ENCODE measurements at places on chromosomes 3 and 15. TPM values are rescaled to one million over a fixed set of nuclear protein-coding genes. Genes with fewer than 3 reads are reported as not detected.

- DNase-seq = no peak
Measured at GRCh38 chr15:67680641-67681040, 138.1 kb downstream of the MAP2K5 start.

GRCh38 chr3:41653571-41654239, 308.2 kb downstream of the ULK4 start:
- no peak for DNase-seq

DNA sequence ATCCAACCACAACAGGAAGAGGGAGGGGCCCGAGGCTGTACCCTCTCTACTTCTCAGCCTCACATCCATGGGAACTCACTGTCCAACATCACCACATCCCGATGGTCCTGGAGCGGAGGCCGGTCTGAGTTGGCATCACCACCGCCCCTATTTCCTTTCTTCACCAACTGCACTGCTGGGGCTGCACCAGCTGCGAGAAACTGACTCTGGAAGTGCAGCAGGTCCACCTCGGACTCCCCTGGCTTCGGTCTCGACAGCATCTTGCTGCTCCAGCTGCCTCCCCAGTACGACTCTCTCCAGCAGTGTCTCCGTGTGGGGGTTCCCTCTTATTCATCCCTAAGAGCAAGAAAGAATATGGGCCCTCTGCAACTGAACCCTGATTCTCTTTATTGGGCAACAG, 7.2 kb downstream of the RPAP1 start:
- no peak for DNase-seq

GRCh38 chr3:170178651-170179050, 2.9 kb downstream of the PHC3 start:
- peak; percentile 44 for DNase-seq

DNA sequence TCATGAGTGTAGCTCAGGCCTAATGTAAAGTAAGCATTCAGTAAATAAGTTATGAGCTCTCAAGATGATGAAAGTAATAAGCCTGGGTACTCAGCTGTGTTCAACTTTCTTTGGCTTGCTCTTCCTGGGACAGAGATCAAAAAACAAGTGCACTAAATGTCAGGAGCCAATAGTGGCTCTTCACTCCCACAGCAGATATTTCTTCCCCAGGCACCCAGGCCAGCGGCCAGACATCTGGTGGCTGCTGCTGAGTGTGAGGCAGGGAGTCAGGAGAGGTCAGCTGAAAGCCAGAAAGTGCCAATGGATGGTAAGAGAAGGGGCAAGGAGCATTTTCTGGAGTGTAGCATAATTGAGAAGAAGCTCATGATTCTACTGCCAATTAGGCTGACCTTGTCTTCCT, 18.2 kb upstream of the ITGA11 start:
- DNase-seq = no peak

DNA sequence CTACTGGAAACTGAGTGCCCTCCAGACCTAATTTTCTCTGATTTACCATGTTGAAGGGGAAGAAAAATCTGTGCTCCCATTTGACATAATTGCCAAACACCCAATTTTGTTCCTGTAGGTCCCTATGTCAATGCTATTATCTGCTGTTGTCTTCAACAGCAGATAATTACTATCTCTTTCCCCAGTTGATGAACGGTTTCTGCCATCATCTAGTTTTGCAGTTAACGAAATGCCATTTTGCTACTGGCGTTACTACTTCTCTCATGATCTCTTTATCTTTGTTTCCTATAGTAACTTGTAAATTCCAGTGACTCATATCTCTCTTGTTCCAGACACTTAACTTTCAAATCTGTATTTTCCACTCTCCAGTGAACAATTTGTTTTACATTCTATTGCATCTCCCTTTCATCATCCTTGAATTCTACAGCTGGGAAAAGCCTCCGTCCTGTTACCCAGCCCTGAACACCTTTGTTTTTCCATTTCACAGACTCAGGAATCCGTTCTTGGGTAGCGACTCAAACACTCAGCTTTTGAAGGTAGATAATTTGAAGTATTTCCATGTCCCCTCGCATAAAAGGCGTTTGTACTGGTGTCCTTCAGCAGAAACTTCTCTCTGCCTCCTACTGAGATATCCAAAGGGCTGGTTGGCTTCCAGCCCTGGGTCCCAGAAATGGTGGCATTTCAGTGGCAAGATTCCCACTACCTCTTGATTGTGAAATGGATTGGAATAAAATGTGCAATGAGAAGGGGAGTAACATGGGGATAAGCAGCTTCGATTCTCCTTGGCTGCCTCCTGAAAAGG, 111.7 kb downstream of the FOXB1 start:
- no peak for DNase-seq

DNA sequence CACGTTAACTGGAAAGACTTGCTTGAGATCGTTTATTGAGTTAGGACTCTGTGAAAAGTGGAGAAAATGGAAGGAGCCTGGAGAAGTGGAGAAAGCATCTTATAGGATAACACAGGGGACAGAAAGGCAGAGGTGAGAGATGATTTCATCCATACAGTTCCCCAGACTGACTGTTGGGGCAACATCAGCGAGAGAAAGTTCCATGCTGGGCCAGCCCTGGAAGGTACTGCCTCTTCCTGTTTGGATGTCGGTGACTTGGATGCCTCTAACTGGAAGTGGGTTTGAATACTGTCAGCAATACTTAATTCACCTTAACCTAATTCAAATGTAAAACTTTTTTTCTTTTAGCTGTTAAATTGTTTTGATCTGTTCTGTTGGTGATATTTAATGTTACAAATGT, 32.3 kb downstream of the ATP13A5 start:
- no peak for DNase-seq

- no peak for DNase-seq
Measured at GRCh38 chr3:65422154-65422553, 616.6 kb downstream of the MAGI1 start.

- DNase-seq = no peak
Measured at GRCh38 chr3:130779031-130779430, 32.4 kb upstream of the PIK3R4 start.

- no peak for DNase-seq
Measured at GRCh38 chr3:102098130-102098885, 249.0 kb downstream of the NFKBIZ start.

- DNase-seq = peak; percentile 54
Measured at GRCh38 chr15:58611731-58612676, 137.5 kb downstream of the ADAM10 start.

- DNase-seq = no peak
Measured at GRCh38 chr3:47772788-47773187, 8.9 kb downstream of the SMARCC1 start.

- DNase-seq = no peak
Measured at GRCh38 chr3:8156138-8156537, 345.5 kb upstream of the LMCD1 start.

DNA sequence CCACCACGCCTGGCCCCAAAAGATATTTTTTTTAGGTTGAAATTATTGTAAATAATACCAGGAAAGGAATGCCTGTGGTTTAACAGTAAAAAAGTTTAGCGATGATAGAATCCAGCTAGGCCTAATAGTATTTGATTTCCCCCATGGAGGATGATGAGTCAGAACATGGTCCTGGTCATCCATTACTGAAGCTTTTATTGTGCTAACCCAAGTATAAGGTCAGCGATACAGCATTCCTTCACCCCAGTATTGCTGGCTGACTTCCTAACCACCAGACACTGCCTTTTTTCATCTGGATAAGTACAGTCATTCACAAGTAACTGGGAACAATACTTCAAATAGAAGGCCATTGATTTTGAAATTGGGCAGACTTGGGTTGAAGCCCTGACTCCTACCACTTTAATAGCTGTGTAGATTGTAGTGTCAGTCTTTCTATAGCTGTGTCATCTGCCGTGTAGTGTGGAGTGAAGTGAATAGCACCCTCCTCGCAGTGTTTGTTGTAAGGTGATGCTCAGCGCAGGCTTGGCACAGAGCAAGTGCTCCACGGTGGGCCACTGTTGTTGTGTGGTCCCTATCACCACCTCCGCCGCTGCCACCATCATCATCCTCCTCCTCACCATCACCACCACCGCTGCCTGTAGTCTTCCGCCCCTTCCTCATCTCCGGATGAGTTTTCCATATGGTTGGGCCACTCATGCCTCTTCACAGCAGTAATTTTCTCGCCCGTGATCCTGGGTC, 436.0 kb upstream of the TPM1 start:
- DNase-seq = no peak

- no peak for DNase-seq
Measured at GRCh38 chr3:151268267-151269235, 9.8 kb downstream of the P2RY14 start.

DNA sequence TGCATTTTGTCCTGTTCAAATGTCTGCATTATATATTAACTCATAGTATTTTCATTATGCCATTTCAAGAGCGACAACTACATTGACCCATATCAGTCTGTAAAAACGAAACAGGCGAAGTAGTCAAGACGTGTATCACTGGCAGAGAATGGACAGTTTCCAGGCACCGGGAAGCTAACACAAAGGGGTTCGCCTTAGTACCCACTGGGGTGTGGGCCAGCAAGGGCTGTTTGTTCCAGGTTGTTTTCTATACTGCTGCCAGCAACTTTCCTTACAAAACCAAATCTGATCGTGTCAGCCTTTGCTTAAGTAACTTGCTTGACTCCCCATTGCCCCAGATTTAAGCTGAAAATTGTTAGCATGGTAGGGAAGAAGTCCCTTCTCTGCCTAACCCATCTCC, 87.1 kb downstream of the CGNL1 start:
- DNase-seq = peak; percentile 34

DNA sequence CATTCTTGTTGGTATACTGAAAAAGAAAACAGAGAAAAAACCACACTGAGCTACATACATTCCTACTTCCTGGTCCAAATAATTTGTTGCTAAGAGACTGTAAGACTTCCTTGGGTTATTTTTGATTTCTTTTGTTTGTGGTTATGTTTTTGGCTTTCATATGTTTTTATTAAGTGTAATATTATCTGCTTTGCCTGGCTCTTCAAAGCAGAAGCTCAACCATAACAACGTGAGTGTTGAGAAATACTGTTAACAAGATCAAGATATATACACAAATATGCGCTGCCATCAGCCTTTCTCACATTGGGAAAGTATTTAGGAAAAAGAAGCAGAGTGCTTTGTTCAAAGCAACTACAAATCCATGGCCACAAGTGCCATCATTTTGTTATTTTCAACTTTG, 556.2 kb upstream of the CBLB start:
- no peak for DNase-seq

DNA sequence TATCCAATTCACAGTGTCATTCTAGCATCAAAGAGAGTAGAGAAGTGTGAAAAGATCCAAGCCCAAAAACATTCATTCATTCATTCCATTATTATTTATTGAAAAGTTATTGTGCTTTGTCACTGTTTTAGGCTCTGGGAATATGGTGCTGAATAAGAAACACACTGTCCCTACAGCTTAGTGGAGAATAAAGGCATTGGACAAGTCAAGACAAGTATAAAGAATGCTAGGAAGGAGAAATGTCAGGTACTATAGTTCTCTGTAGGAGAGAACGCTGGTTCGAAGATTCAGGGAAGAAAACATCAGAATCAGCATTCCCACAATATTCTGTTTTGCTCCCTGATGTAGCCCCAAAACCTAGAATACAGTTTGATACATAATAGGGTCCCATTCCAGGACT, 128.8 kb upstream of the CHRM5 start:
- no peak for DNase-seq

- DNase-seq = no peak
Measured at GRCh38 chr3:134496471-134497071, 10.7 kb downstream of the CEP63 start.

GRCh38 chr3:10248184-10248983, at the start of gene TATDN2:
TATDN2 (plus strand) TSS chr3:10248459; CDS start chr3:10249201, 742 bp downstream.
- DNase-seq = peak; percentile 98

DNA sequence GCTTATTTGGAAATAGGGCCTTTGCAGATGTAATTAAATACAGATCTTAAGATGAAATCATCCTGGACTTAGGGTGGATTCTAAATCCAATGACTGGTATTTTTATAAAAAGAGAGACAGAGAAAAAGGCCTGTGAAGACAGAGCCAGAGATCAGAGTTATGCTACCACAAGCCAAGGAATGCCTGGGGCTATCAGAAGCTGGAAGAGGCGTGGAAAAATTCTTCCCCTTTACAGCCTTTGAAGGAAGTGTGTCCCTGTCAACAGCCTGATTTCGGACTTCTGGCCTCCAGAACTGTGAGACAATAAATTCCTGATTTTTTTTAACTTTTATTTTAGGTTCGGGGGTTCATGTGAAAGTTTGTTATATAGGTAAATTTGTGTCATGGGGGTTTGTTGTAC, 154.1 kb upstream of the CADPS start:
- DNase-seq = no peak

DNA sequence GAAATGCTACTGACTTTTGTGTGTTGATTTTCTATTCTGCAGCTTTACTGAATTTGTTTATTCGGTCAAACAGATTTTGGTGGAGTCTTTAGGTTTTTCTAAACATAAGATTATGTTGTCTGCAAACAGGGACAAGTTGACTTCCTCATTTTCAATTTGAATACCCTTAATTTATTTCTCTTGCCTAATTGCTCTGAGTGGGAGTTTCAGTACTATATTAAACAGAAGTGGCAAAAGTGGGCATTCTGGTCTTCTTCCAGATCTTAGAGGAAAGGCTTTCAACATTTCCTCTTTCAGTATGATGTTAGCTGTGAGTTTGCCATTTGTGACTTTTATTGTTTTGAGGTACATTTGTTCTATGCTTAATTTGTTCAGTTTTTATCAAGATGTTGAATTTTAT, 268.5 kb downstream of the WNT5A start:
- DNase-seq = no peak

DNA sequence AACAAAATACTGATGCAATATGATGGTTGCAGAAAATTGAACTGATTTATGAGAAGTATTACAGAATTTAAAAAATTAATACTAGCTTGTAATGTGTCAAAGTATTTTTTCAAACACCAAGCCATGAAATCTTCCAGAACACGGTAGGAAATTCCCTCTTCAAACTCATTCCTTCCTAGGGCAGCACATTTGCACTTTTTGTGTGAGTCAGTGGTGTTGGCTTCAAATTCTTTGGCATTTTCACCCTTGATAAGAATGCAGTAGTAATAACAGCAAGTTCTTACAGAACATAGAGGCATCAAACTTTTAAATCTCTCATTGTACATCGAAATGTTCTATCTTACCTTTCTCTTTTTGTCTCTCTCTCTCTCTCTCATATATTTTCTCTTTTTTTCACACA, 191.8 kb downstream of the CGGBP1 start:
- no peak for DNase-seq

- peak; percentile 32 for DNase-seq
Measured at GRCh38 chr3:166527325-166527724, 690.1 kb upstream of the BCHE start.

The ANKRD34C gene
- polyA plus RNA-seq = not detected

The DNAH1 gene
- polyA plus RNA-seq = 3.0 TPM

The ARPIN gene
- polyA plus RNA-seq = 7.4 TPM

The ARPP21 gene
- not detected for polyA plus RNA-seq

The NR2E3 gene
- polyA plus RNA-seq = 0.25 TPM

The CFAP91 gene
- 1.5 TPM for polyA plus RNA-seq

The SOX2 gene
- 6.1 TPM for polyA plus RNA-seq

The THSD4 gene
- polyA plus RNA-seq = 5.8 TPM

The ACAD9 gene
- polyA plus RNA-seq = 24.5 TPM

The DUOXA2 gene
- polyA plus RNA-seq = 8.9 TPM

The FAM3D gene
- polyA plus RNA-seq = 52.8 TPM

The FES gene
- polyA plus RNA-seq = 8.9 TPM

The WDR53 gene
- polyA plus RNA-seq = 11.5 TPM
